ENCODE measurements at places on chromosomes 11 and 22.

- no peak for DNase-seq
Observed at GRCh38 chr11:132402071-132402684, 1031.8 kb downstream of the NTM start.

- DNase-seq = no peak
Observed at GRCh38 chr11:70050243-70050642, 27.9 kb upstream of the ANO1 start.

DNA sequence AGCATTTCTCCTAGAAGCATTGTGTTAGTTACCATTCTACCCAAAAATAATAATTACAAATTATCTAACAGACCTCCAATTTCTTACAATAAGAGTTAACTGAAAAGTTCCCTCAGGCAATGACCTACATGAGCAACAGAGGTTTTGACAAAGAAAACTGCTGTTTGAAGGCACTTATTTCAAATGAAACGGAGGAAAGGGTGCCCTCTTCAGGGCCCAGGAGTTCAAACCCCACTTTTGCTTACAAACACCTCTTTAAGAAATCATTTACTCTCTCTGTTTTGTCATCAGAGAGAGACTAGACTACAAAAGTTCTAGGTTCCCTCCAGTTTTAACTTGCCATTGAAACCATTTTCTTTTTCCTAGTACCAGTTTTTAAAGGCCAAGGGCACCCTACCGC, 56.7 kb downstream of the AMBRA1 start:
- DNase-seq = no peak

- no peak for DNase-seq
Observed at GRCh38 chr11:30128269-30128932, 102.4 kb upstream of the FSHB start.

DNA sequence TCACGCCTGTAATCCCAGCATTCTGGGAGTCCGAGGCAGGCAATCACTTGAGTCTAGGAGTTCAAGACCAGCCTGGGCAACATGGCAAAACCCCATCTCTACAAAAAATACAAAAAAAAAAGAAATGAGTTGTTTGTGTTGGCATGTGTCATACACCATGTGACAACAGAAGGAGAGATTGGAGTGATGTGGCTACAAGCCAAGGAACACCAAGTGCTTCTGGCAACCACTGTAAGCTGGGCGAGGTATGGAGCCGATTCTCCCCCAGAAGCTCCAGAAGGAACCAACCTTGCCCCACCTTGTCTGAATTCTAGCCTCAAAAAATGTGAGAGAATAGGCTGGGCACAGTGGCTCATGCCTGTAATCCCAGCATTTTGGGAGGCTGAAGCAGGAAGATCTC, 39.1 kb upstream of the SLC35C1 start:
- no peak for DNase-seq

GRCh38 chr11:4607096-4607495, 935 bp downstream of the TRIM68 start:
- DNase-seq = no peak

DNA sequence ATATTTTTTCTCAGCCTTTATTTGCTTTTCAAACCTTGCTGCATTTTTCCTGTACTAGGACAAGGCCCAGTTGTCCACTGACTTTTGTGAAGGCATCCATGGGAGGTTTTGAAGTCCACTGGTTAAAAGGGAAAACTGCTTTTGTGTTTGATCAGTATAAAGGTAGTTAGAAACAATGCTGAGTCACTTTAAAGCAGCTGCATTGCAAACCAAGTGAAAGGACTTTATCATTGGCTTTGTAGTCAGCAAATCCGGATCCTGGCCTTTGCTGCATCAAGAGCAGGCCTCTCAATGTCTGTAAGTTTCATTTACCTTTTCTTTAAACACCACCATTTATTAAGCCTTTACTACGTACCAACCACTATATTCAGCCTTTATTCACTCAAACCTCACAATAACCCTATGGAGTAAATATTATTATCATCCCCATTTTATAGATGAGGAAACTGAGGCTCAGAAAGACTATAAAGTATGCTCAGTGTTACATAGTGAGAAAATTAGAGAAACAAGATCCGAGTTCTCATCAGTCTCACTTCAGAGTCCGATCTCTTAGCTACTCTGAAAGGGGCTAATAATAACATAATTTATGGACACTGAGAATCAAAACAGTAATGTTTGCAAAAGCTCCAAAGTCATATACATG, 60.6 kb upstream of the HSD17B12 start:
- DNase-seq = no peak

DNA sequence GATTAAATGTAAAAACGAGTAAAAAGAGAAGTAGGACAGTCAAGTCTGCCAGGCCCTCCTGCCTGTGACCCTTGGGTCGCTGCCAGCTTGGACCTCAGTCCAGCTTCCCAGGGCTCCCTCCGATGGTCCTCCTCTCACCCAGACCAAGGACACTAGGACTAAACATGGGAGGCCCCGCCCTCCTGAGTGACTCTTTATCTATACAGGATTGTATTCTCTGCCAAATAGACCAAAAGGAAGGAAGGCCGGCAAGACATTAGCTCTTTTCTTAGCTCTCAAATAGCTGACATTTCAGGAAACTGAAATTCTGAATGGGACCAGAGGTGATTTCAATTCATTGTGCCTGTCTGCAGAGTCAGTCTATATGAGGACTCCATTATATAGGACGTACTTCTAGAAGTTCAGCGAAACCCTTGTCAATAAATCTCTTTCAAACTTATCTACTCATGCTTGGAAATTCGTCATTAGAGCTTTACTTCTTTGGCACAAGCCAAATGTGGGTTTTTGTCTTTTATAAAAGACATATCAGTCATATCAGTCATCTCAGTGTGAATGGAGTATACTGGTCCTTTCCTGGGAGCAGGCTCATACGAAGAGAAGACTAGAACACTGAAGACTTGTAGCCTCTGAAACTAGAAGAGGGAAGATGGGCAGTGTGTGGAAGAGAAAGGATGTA, 28.5 kb downstream of the ADORA2A start:
- no peak for DNase-seq

DNA sequence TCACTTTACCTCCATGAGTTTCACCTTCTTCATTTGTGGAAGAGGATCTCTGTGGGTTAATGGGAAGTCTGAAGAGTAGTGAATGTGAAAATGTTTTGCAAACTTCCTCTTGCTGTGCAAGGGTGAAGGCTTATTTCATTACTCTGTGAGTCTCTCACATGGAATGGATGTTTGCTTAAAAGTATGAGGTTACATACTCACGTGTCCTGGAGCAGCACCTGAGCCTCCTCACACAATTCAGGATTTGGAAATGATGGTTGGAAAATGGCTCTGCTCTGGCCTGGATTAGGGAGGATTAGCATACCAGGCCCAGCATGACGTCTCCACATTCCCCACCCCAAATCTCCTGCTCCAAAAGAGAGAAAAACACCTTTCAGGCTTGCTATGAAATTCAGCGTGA, 4.8 kb downstream of the GRAMD1B start:
- DNase-seq = no peak

DNA sequence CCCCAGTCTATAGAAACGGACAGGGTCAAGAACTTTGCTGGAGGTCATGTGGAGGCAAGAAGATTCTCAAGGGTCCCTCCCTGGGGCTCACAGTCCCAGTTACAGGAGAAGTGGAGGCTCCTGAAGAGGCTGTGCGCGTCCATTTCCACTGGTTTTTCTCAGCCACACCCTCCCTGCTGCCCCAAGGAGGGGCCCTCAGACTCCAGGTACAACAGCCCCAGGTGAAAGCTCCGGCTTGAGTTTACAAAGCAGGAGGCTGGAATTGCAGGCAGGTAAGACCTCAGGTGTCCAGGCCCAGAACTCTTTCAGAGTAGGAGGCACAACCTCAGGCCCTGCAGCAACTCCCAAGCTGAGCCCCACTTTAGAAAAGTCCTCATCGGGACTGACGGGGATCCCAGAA, 3.1 kb downstream of the SHANK2 start:
- DNase-seq = no peak

DNA sequence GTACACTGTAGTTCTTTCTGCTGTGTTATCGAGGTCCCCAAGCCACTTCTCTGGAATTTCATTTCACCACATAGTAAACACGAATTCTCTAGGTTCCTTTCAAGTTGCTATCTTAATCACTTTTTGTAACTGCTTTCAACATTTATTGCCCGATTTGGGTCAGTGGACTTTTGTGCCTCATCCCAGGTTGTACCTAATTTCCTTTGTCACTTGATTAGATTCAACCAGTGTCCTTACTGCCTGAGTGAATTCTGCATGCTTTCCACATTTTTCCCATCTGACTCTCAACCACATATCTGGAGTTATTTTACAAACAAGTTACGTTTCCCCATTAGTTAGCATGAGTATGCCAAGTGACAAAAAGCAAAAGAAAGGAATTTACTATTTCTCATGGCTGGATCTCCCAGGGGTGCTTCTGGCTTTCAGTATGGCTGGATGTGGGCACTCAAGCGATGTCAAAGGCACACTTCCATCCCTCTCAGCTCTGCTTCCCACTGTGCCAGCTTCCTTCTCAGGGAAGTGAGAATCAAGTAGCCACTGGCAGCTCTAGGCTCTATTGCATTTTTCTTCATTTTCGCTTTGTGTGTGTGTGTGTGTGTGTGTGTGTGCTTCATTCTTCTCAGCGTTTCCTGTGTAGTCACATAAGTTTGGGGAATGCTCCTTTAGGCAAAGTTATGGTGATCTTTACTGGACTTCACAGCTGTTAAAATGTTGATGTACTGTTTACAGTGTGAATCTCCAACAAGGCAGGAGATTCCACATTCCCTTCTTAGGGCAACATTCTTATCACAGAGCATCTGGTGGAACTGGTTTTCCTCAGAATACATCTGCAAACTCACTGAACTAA, 128.9 kb downstream of the DBX1 start:
- DNase-seq = no peak

DNA sequence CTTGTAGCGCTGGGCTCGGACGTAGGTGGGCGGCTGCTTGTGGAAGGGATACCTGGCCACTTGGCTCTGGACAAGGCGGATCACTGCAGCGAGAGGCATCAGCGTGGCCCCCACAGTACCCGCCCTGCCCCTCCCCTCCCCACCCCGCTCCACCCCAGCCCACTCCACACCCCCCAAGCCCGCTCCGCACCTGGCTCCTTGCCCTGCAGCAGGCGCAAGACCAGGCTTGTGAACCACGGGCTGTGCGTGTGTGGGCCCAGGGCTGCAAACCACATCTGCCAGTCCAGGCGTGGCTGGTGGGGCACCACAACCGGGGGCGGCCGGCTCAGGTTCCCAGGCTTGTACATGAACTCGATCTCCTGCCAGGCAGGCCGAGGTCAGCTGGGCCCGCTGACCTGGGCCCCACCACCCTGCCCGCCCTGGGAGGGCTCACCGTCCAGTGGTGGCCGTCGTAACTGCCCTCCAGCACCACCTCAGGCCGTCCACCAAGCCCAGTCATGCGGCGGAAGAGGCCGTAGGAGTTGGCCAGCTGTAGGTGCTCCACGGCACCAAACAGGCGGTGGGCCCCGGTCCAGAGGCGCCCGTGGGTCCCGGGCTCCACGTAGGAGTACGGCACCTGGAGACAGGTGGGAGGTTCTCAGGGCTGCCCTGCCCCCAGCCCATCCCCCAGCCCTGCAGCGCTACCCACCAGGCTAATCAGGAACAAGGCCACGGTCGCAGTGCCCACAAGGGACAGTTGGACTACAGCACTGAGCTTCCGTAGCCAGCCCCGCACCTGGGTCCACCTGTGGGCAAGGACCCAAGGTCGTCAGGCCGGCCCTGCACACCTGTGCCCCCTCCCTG, 2.9 kb downstream of the LMF2 start:
- DNase-seq = no peak

DNA sequence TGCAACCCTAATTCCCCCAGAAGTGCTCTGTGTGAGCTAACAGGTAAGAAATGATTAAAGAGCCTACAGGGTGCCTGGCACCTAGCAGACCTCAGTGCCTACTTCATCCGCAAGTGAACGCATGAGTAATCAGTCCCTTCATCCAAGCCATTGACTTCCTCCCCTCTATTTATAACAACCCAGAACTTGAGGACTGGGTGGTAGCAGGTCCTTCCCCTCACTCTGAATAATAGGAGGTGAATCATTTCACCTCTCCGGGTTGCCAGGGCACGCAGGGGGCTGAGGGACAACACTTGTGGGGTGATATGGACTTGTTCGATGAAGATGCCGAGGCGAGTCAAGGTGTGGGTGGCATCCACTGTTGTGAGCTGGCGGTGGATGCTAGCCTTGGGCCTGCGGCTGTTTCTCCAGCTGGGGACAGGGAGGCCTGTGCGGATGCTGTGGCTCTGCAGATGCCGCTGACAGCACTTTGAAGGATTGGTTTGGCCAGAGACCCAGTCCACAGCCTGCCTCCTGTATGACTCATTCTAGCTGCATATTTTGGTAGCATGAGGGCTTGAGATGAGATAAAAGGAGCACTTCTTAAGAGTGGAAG, 11.7 kb upstream of the SORL1-AS1 start:
- peak; percentile 58 for DNase-seq

- no peak for DNase-seq
Observed at GRCh38 chr11:69122630-69123431, 32.9 kb upstream of the SMIM38 start.

DNA sequence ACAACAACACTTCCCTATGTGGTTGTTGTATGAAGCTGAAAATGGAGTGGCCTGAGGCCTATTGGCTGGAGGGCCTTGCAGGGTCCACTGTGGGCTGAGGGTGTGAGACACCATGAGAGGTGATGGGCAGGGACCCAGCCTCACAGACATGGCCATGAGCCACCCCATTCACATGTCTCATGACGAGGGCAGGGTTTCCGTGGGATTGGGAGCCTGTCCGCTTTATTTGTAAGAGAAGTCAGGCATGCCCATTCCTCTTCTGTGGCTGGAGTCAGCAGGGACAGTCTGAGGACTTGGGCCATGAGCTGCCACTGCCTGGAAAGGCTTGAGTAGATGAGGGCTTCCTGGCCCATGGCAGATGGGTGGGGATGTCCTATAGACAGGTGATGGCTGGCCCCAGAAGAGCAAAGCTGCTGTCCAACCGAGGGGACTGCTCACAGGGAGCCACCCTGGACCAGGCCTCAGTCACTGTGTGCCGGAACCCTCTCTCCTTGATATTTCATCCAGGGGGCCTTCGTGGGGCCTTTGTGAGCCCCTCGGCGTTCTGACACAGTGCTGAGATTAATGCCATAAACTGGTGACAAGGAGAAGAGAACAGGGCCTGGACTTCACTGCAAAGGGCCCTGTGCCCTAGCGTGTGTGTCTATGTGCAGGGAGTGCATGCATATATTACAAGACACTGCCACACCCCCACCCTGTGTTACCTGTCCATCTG, 971.9 kb downstream of the BRD1 start:
- DNase-seq = no peak

DNA sequence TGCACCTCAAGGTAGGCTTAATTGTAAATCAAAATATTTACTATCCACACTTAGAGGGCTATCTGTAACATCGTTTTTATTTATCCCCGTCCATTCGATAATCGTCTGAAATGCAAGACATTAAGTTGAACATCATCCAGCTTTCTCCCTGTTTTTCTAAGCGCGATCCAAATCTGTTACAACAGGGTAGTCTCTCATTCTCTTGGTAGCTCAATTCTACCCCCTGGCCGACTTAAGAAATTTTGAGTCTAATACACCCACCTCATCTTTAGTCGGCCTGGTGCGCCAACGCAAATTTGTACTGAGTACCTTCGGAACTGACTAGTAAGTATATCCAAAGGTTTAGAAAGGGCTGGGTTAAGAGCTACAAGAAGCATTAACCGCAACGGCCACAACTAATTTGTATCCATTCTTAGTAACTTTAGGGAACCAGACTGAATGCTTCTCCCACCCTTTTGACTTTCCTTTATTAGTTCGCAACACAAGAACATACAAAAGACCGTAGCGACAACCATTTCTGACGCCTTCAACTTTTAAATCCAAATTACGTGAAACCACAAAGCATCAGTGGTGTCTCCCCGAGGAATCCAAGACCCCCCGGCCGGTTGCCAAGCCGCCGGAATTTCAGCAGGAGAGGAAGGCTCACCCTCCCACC, 1.0 kb upstream of the ZNF143 start:
- no peak for DNase-seq

- DNase-seq = no peak
Observed at GRCh38 chr11:119605137-119605665, 123.8 kb downstream of the NECTIN1 start.
